Right ventricle myocardium superior (tissue), 1 donor: ENCODE measurements at places on chromosomes 11 and 22. TPM values are rescaled to one million over a fixed set of nuclear protein-coding genes. Genes with fewer than 3 reads are reported as not detected.

OR51F2 gene
- total RNA-seq: not detected

OR52N4 gene
- not detected for total RNA-seq

FREY1 gene
- total RNA-seq: not detected

B4GALNT4 gene
- total RNA-seq: 0.94 TPM

IFITM1 gene
- total RNA-seq: 83.1 TPM

OR8G1 gene
- total RNA-seq: not detected

C11orf86 gene
- total RNA-seq: not detected

NELL1 gene
- not detected for total RNA-seq

PANX2 gene
- total RNA-seq: 0.43 TPM

FOXRED2 gene
- total RNA-seq: 10.3 TPM

ART5 gene
- 4.7 TPM for total RNA-seq

MAJIN gene
- total RNA-seq: not detected

CHID1 gene
- total RNA-seq: 48.3 TPM

MPEG1 gene
- 13.8 TPM for total RNA-seq

CFAP68 gene
- 32.4 TPM for total RNA-seq

PGA4 gene
- 0.83 TPM for total RNA-seq

CEND1 gene
- total RNA-seq: 0.19 TPM

USP47 gene
- total RNA-seq: 49.0 TPM

TOMT gene
- total RNA-seq: not detected

KCTD14 gene
- not detected for total RNA-seq

NPAS4 gene
- not detected for total RNA-seq

NPTXR gene
- 16.8 TPM for total RNA-seq

VSIG10L2 gene
- total RNA-seq: 0.08 TPM

MYBPC3 gene
- 2,568 TPM for total RNA-seq

SDF2L1 gene
- total RNA-seq: 20.4 TPM
